Activated CD4-positive, alpha-beta T cell treated with anti-CD3 and anti-CD28 coated beads, Interleukin-2, amount 10 ng/mL, durations not matched to agents 7 days and 5 days (primary cell): ENCODE measurements at places on chromosomes 11 and 22. TPM values are rescaled to one million over a fixed set of nuclear protein-coding genes. Genes with fewer than 3 reads are reported as not detected.
A peak's percentile ranks its signal among the peaks of the same experiment; 100 is the strongest.

Gene GGT1
- 48.1 TPM for total RNA-seq

Gene YPEL4
- 0.19 TPM for total RNA-seq

Gene GLB1L2
- total RNA-seq = 2.4 TPM

DNA sequence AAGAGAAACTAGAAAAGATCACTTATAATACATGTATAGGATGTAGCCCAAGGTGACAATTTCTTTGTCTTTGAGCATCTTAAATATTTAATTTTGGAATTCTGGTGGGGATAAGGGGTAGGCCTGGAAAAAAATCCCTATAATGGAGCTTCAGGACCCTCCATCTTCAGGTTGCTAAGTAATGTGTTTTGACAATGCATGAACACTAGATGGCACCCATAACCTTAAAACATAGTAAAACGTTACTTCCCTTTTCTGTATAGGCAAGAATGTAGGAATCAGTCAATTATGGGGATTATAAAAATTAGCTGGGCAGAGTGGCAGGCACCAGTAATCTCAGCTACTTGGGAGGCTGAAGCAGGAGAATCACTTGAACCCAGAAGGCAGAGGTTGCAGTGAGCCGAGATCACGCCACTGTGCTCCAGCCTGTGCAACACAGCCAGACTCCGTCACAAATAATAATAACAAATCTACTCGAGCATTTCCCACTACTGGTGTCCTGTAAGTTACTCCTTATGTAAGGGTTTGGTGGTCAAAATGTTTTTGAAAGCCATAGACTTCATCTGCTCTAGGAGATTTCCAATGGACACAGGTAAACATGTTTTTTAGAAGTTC, 541.9 kb upstream of the CCDC90B start:
- no peaks in the 10 kb centered on the region for H3K4me1 ChIP-seq
- H3K27ac ChIP-seq = no peak overlapping the region
- no peak overlapping the region for H3K4me3 ChIP-seq
- H3K27me3 ChIP-seq = no peaks in the 10 kb centered on the region

GRCh38 chr22:45336971-45337431, 27.3 kb downstream of the FAM118A start:
- H3K4me3 ChIP-seq = no peak overlapping the region
- H3K36me3 ChIP-seq = peaks cover 52% of the 10 kb centered on the region
- no peaks in the 10 kb centered on the region for H3K27me3 ChIP-seq
- no peak for DNase-seq
- peaks cover 42% of the 10 kb centered on the region for H3K4me1 ChIP-seq

DNA sequence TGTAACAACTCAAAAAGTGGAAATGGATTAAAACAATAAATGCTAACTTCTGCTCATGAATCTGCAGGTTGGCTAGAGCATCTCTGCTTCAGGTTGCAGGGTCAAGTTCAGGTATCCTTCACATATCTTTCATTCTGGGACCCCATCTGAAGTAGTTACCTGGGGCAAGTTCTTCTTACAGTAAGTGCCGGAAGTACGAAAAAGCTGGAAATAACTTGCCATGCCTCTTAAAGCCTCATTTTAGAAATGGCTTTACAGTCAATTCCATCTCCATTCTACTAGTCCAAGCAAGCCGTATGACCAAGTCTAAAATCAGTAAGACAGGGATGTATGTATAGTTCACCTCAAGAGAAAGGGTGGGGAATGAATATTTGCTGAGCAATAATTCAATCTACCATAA, 93.7 kb downstream of the FCHSD2 start:
- no peak for DNase-seq
- H3K4me3 ChIP-seq = no peak overlapping the region
- peaks cover 26% of the 10 kb centered on the region for H3K4me1 ChIP-seq
- peaks cover 7% of the 10 kb centered on the region for H3K36me3 ChIP-seq

- H3K4me3 ChIP-seq = no peak overlapping the region
- H3K27me3 ChIP-seq = no peaks in the 10 kb centered on the region
- no peaks in the 10 kb centered on the region for H3K4me1 ChIP-seq
- DNase-seq = no peak
- no peaks in the 10 kb centered on the region for H3K36me3 ChIP-seq
- no peak overlapping the region for H3K27ac ChIP-seq
Measured at GRCh38 chr22:35733036-35733435, 15.4 kb downstream of the APOL5 start.

- peak; percentile 76 for DNase-seq
- peak overlapping the region; percentile 10 for H3K27ac ChIP-seq
- H3K4me3 ChIP-seq = no peak overlapping the region
- peaks cover 8% of the 10 kb centered on the region for H3K36me3 ChIP-seq
- peaks cover 28% of the 10 kb centered on the region for H3K4me1 ChIP-seq
Measured at GRCh38 chr11:116791002-116791812, 472 bp downstream of the APOA5 start.

- H3K36me3 ChIP-seq = no peaks in the 10 kb centered on the region
- H3K4me1 ChIP-seq = no peaks in the 10 kb centered on the region
- no peak overlapping the region for H3K27ac ChIP-seq
- no peak for DNase-seq
- H3K27me3 ChIP-seq = peaks cover 2% of the 10 kb centered on the region
- H3K4me3 ChIP-seq = no peak overlapping the region
Measured at GRCh38 chr11:45483416-45483815, 182.0 kb downstream of the CHST1 start.

- peak overlapping the region; percentile 96 for H3K4me3 ChIP-seq
- peaks cover 21% of the 10 kb centered on the region for H3K36me3 ChIP-seq
- peak overlapping the region; percentile 94 for H3K27ac ChIP-seq
- peaks cover 50% of the 10 kb centered on the region for H3K4me1 ChIP-seq
Measured at GRCh38 chr11:119085437-119085847, 761 bp downstream of the HMBS start.

DNA sequence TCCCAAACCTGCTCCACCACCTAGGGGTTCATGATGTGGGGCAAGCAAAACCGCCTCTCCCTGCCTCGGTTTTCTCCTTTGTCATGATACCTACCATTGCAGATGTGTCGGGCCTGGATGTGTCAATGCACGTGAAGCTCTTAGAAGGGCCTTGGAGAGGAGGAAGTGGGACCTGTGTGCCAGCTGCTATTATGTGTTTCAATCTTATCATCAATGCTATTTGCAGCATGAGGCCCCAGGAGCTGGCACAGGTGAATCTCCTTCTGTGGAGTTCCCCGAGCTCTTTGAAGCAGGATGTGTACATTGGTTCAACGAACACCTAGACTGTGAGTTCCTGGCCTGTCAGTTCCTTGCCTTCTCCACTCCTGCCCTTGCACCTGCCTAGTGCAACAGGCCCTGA, 331.6 kb downstream of the CTTN start:
- no peak overlapping the region for H3K27ac ChIP-seq
- no peaks in the 10 kb centered on the region for H3K27me3 ChIP-seq
- H3K4me3 ChIP-seq = no peak overlapping the region
- H3K36me3 ChIP-seq = no peaks in the 10 kb centered on the region
- H3K4me1 ChIP-seq = no peaks in the 10 kb centered on the region

- no peak for DNase-seq
- peak overlapping the region; percentile 76 for H3K27ac ChIP-seq
- H3K4me3 ChIP-seq = no peak overlapping the region
Measured at GRCh38 chr11:94638902-94639373, 71.8 kb downstream of the PIWIL4 start.

GRCh38 chr11:92758241-92758780, 211.1 kb upstream of the MTNR1B start:
- no peaks in the 10 kb centered on the region for H3K27me3 ChIP-seq
- no peaks in the 10 kb centered on the region for H3K36me3 ChIP-seq
- no peak overlapping the region for H3K27ac ChIP-seq
- no peaks in the 10 kb centered on the region for H3K4me1 ChIP-seq

DNA sequence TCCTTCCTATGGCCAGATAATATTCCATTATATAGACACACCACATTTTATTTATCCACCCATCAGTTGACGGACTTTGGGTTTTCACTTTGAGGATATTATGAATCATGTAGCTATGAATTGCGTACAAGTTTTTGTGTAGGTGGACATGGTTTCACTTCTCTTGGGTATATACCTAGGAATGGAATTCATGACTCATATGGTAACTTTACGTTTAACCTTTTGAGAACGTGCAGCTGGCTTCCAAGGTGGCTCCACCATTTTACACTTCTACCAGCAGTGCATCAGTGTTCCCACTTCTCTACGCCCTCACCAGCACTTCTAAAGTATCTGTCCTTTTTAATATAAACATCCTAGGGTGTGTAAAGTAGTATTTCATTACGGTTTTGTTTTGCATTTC, 112.0 kb downstream of the PLEKHA7 start:
- H3K27me3 ChIP-seq = no peaks in the 10 kb centered on the region
- H3K4me3 ChIP-seq = no peak overlapping the region
- H3K27ac ChIP-seq = no peak overlapping the region
- H3K36me3 ChIP-seq = no peaks in the 10 kb centered on the region
- DNase-seq = no peak

GRCh38 chr11:43941257-43941994, 1.0 kb upstream of the C11orf96 start:
- H3K4me1 ChIP-seq = peaks cover 20% of the 10 kb centered on the region
- H3K27me3 ChIP-seq = peaks cover 60% of the 10 kb centered on the region
- H3K36me3 ChIP-seq = peaks cover 2% of the 10 kb centered on the region
- DNase-seq = no peak
- H3K4me3 ChIP-seq = peak overlapping the region; percentile 73

DNA sequence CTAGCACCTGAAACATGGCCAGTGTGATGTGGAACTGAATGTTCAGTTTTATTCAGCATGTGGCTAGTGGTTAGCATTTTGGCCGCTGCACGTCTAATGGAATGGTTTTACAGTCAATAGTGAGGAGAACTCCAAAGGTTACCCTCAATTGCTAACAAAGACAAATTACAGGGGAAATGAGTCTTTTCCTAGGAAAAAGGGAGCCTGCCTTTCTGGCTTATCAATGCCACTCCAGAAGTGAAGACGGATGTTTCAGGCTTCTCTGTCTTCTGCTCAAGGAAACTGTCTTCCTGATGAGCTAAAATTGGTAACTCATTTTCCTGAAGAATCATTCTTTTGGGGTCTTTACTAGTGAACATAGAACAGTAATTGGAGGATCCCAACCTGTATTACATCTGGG, 84.3 kb upstream of the CRTAM start:
- H3K4me3 ChIP-seq = no peak overlapping the region
- DNase-seq = no peak
- no peak overlapping the region for H3K27ac ChIP-seq
- no peaks in the 10 kb centered on the region for H3K27me3 ChIP-seq
- no peaks in the 10 kb centered on the region for H3K36me3 ChIP-seq
- H3K4me1 ChIP-seq = peaks cover 45% of the 10 kb centered on the region
